ENCODE measurements at places on chromosomes 1 and 21. TPM values are rescaled to one million over a fixed set of nuclear protein-coding genes. Genes with fewer than 3 reads are reported as not detected.

LRRN2 gene
- total RNA-seq, result 0.90 TPM

XCL1 gene
- total RNA-seq, result not detected

OR2T10 gene
- not detected for total RNA-seq

GRCh38 chr1:64745986-64746940, 1.4 kb downstream of the RAVER2 start:
- no peak for DNase-seq

DNA sequence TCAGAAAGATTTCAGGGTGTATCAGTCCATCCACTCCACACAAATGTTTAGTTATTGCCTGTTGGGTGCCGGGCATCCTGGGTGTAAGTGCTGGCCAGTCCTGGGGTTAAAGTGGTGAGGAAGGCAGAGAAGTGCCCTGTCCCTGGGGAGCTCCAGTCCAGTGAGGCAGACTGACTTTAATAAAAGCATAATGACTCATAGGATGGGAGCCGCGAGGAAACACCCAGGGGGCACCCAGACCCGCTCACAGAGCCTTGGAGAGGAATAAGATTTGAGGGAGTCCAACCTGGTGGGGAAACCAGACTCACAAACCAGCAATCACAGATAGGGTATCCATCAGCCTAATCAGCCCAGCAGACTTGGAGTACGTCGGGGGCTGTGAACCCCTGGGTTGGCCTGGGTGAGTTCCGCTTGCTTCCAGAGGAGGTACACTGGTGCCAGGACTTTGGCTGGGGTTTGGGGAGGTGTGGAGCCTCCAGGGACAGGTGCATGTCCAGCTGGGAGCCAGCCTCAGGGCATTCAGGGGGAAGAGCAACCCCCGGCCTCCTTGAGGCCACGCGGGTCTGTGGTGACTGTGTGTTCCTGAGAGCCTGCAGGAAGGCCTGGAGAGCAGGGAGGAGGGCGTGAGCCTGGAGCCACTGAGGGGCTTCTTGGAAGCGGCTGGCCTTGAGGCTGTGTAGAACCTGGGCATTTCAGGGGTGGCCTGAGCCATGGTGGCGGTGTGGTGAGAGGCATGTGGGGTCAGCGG, 3.7 kb downstream of the PEAR1 start:
- no peak for DNase-seq

DNA sequence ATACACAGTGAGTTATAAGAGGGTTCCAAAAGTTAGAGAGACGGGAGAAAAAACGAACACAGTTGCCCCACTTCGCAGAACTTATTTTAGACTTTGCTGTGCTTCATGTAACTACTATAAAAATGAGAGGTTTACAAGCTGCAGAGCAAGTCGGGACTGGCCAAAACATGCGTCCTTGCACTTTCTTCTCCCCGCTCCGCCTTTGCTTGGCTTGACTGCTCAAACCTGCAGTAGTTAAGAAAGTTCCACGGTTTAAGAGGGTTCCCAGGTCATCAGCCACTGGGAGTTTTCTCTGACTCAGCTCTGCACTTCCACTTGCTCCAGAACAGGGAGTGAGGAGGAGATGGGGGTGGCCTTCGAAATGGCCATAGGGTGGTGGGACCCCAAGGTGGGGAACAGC, 36.2 kb downstream of the CLIC6 start:
- DNase-seq, result peak; percentile 78

- no peak for DNase-seq
Measured at GRCh38 chr1:238681021-238681420, 705.3 kb upstream of the CHRM3 start.

DNA sequence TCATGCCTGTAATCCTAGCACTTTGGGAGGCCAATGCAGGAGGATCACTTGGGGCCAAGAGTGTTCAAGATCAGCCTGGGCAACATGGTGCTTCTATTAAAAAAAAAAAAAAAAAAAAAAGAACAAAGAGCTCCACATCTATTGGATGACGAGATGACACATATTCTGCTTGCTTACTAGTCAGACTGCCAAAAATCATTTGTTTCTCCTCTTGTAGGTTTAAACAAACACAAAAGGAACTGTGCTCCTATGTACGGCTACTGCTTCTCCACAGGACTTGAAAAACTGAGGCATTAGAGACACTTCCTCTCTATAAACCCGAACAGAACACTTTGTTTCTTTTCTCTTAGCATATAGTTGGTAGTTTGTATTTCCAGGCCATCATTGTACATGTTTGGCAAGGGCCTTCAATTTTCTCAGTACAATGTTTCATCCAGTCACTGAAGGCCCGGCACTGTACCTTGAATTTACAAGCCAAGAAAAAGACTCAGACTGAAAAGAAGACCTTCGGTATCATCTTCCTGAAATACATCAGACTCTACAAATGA, 6.0 kb downstream of the TRIT1 start:
- no peak for DNase-seq

DNA sequence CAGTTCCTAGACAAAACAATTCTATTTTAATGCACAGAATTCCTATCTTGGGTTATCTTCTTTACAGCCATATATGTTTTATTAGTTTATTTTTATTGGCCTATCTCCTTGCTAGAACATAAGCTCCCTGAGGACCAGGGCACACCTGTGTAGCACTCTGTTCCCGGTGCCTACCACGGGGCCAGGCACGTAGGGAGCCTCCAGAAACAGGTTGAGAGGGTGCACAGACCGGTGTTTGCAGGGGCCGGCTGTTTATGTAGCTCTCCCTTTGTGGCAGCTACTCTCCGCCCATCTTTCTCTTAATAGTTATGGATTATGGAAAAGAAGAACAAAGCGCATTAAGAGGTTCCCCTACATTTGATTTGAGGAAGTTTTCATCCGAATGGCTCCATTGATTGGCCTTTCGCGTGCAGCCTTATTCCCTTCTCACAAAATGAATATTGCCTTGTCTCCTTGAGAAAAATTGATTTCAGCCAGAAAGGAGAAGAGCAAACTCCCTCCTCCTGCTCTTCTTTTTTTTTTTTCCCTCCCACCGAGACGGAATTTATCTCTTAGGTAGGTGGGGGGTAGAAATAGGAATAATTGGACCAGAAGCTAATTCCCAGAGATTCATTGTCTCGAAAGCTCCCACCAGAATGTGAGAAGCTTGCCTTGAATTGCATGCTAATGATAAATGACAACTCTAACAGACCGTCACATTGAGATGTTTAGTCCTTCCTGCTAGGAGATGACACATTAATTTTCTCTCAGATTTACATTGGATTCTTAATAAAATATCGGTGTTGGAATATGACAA, 447.4 kb downstream of the CAMTA1 start:
- DNase-seq, result no peak

All from urinary bladder (tissue), 4 donors.